SJCRH30 (cell line): ENCODE measurements at places on chromosomes 6 and 20.

GRCh38 chr6:120447605-120448004 is 886.7 kb downstream of the TBC1D32 start:
- no peak for DNase-seq

GRCh38 chr6:145813285-145814034 is 1.1 kb downstream of the FBXO30 start:
- no peak for DNase-seq

GRCh38 chr20:9059931-9060330 is 9.0 kb upstream of the PLCB4 start:
- no peak for DNase-seq

- DNase-seq = no peak
Measured at GRCh38 chr6:34638834-34639736, 57.5 kb downstream of the ILRUN start.

- DNase-seq = no peak
Measured at GRCh38 chr20:45821947-45822346, 5.2 kb downstream of the TNNC2 start.

DNA sequence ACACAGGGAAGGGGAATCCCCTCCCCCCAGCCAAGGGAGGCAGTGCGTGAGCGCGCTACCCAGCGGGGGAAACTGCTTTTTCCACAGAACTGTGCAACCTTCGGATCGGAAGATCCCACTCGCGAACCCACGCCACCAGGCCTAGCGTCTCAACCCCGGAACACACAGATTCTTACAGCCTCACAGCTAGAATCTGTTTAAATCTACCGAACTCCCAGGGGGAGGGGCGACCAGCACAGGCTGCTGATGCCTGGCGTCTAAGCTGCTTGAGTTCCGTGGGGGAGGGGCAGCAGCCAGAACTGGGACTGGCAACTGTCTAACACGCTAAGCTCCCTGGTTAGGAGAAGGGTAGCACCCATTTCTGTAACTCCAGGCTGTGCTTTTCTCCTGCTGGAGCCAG is 217.3 kb upstream of the TENT5A start:
- DNase-seq = no peak

DNA sequence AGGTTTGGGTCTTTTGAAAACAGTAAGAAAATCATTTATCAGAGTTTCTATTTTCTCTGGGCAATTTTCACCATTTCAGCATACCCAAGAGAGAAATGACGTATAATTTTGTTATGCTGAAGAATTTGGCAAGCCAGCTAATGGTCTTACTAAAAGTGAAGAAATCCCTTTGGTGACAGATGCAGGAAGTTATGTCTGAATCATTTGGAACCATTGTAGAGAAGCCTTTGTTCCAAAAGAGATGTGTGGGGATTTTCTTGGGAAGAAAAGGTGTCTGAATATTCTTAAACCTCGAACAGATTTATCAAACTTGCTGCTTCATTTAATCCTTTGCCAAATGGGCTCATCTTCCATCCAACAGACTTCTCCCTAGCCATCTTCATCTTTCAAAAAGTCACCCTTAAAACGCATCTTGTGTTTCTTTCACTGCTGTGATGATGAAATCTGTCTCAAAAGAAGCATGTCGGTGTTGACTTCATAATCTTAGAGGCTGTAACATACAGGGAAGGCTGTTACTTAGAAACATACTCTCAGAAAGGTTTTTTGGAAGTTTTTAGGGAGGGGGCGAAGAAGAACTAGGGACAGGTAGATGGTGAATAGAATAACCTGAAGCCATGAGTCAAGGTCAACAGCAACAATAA is 39.5 kb downstream of the CITED2 start:
- DNase-seq = peak; percentile 29

- DNase-seq = no peak
Measured at GRCh38 chr6:16621002-16621401, 140.3 kb downstream of the ATXN1 start.

DNA sequence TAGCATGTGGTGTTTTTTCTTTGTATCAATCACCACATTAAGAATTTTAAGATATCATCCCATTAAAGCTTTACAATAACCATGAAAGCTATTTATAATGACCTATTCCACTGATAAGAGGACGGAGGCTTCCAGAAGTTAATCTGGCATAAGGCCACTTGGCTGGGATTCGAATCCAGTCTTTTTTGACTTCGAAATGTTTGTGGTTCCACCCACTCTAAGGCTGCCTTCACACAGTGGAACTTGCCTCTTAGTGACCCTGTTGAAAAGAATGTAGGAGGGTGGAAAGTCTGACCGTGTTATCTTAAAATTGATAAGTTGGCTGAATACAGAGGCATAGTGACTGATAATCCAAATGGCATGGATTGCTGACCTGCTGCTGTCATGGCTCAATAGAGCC is 959.7 kb downstream of the KIF16B start:
- no peak for DNase-seq
